ENCODE measurements at places on chromosomes 2 and 18.

DNA sequence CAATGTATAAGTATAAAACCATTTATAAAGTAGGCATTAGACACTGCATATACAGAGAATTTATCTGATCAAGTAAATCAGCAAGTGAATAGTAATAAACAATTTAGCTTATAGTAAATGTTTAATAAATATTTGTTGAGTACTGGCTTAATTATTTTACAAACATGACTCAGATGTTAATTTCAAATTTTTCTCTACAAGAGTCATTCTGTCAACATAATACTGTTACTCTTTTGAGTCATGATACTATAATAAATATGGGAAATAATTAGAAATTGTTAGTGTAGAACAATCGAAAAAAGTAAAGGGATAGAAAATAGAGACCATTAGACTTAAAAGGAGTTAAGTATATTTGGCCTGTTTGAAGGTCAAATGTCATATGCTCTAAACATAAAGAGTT is 133.6 kb upstream of the MC4R start:
- DNase-seq, result no peak

DNA sequence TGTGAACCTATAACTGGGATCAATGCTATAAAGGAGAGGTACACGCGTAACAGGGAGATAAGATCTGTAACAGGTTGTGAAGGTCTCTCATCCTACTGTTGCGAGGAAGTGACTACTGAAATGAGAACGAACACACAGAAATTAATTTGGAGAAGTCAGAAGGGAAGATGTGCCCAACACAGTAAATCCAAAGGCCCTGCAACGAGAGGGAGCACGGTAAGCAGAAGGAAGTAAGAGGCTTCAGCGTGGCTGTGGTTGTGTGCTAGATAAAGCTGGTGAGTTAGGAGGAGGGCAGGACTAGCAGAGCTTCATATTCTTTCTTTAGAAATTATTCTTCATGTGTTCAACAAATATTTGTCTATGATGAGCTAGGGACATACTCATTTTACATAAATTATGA is 2.5 kb upstream of the ATG16L1 start:
- DNase-seq, result no peak

GRCh38 chr2:1731963-1732768 is 12.1 kb downstream of the PXDN start:
- DNase-seq, result peak; percentile 90

GRCh38 chr18:47780011-47780725 is 150.3 kb downstream of the SMAD2 start:
- DNase-seq, result no peak

DNA sequence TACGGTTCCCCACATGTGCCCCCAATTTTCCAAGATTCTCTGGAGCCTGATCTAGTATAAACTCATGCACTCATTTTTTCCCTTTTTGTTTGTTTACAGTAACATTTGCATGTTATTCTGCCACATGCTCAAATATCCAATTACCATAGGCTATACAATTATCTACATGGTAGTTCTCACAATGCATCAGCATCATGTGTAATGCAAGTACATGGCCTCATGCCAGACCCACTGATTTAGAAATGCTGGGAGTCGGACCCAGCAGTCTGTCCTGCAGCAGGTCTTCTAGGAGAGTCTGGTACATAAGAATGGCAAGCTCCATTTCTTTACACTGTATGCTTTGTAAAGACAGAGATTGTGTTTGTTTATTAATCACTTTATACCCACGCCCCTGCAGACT is 107.7 kb downstream of the CBLN2 start:
- no peak for DNase-seq

DNA sequence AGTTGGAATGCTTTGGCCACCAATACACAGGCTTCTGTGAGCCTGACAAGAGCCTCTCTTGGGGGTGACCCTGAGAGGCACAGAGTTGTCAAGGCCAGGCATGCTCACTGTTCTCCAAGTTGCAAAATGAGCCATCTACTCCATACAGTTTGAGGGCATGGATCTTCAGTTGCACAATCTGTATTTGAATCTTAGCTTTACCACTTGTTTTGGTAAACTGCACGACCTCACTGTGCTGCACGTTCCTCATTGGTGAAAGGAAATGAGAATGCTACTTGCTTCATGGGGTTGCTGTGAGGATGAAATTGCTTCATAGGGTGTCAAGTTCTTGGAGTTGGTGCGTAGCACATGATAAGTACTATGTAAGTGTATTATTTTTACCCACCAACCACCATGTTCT is 12.0 kb upstream of the HAAO start:
- no peak for DNase-seq

GRCh38 chr18:24130494-24130893 is 8.4 kb upstream of the CABYR start:
- no peak for DNase-seq

- DNase-seq, result no peak
Measured at GRCh38 chr2:144430722-144431391, 89.1 kb downstream of the ZEB2 start.

DNA sequence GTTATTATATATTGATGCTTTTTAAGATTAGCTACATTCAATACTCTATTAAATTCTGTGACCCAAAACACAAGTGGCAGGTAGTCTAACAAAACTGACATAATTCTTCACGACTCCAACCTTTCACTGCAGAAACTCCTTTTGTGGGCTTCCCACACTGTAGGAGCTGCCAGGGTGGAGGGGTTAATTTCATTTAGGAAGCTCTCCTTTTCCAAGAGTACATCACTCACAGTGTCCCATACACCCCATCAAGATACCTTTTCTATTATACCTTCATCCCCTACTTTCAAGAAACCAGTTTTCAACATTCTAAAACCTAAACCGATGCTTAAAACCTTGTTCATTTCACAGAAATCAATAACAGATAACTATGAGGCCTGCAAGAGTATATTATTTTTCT is 825 bp downstream of the THUMPD2 start:
- DNase-seq, result no peak

- DNase-seq, result no peak
Measured at GRCh38 chr2:24121469-24121868, 1.7 kb downstream of the PFN4 start.

- DNase-seq, result no peak
Measured at GRCh38 chr2:6879011-6879410, 1.4 kb downstream of the RSAD2 start.

GRCh38 chr2:30372826-30373225 is 74.2 kb upstream of the LCLAT1 start:
- no peak for DNase-seq

DNA sequence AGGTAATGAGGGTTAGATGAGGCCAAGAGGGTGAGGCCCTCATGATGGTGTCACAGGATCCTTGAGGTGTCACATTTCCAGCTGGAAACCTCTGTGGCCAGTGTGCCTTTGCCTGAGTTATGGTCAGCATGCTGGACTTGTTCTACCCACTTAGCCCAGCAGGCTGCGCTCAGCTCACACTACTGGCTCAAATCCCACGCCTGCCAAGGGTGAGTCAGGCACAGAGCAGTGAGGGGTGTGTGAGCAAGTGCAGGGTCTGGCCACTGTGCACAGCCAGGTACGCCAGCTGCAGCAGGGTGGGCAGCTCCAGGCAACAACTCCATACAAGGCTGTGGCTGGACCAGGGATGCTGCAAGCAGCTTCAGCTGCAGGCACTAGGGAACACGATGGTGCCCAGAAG is 616.6 kb upstream of the FSHR start:
- no peak for DNase-seq

- no peak for DNase-seq
Measured at GRCh38 chr2:221006084-221006483, 566.0 kb downstream of the EPHA4 start.

- no peak for DNase-seq
Measured at GRCh38 chr2:26940001-26940400, 30.4 kb upstream of the MAPRE3 start.

- no peak for DNase-seq
Measured at GRCh38 chr18:9417073-9417851, 58.1 kb upstream of the RALBP1 start.

- DNase-seq, result no peak
Measured at GRCh38 chr2:232882085-232882484, 12.0 kb downstream of the SNORC start.

GRCh38 chr2:58155160-58155778 is 85.9 kb downstream of the FANCL start:
- DNase-seq, result no peak

- DNase-seq, result no peak
Measured at GRCh38 chr2:144570566-144570965, 50.6 kb upstream of the ZEB2 start.

DNA sequence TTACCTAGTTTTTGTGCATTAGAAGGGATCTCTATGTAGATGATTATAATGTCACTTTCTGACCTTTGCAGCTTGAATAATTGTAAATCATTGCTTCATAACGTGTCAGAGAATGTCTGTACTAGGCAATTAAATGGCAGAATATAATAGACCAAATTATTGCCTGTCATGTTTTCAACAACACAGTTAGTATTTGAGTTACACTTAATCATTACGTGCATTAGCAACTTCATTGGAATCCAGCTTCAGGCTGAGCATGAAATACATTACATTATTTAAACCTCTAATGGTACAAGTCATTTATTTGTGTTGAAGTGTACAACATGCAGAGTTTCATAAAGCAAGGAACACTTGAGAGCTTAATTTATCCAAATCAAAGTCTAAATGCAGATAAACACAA is 48.0 kb downstream of the ZNF407 start:
- DNase-seq, result no peak

GRCh38 chr2:164000176-164000575 is 264.4 kb upstream of the FIGN start:
- peak; percentile 44 for DNase-seq

DNA sequence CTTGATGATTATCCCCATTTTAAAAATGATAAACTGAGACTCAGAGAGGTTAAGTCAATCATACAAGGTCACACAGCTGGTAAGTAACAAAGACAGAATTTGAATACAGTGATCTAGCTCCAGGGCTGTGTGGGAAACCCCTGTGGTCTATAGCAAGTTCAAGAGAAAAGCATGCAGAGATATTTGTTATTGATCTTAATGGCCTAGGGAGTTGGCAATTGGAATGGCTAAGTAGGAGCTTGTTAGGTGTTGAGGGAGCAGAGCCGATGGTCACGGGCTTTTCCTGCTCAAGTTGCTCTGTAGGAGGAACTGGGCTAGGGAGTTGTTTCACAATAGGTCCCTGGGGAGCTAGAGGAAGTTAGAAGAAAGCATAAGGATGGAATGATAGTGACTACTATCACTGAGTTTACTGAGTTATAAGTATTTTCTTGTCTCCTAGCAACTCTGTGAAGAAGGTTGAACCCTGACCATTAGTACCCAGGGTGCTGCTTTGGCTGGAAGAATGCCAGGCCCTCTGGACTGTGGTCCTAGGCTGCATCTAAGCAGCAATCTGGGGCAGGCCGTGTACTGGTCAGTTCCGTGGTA is 30.0 kb downstream of the RNF125 start:
- DNase-seq, result peak; percentile 7

DNA sequence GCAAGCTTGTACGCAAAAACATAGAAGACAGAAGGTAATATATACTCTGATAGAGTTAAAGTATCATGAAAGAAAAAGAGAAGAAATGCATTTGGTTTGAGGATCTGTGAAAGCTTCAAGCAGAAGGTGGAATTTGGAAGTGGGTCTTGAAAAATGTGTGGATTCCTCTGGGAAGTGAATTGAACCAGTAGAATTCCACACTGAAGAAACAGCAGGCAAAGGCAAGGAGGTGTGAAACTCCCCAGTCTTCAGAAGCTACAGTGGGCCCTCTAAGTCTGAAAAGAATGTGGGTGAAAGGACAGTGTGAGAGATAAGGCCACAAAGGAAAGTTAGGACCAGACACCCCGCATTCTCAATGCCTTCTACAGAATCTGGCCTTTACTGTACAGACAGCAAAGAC is 25.6 kb downstream of the COBLL1 start:
- no peak for DNase-seq

GRCh38 chr2:19000776-19001175 is 357.6 kb downstream of the OSR1 start:
- DNase-seq, result no peak

GRCh38 chr18:62894681-62895390 is 179.5 kb downstream of the PHLPP1 start:
- DNase-seq, result no peak

GRCh38 chr2:119760956-119761275 is 1.2 kb downstream of the PTPN4 start:
- DNase-seq, result no peak

- no peak for DNase-seq
Measured at GRCh38 chr18:57312346-57313144, 39.8 kb upstream of the ST8SIA3 start.

- no peak for DNase-seq
Measured at GRCh38 chr2:213036836-213037235, 114.6 kb downstream of the IKZF2 start.

Data from AG09309 (cell line).